ENCODE measurements at places on chromosomes 7 and 10.

GRCh38 chr7:22860784-22861482 lies 38.3 kb upstream of the TOMM7 start:
- DNase-seq = peak; percentile 24

DNA sequence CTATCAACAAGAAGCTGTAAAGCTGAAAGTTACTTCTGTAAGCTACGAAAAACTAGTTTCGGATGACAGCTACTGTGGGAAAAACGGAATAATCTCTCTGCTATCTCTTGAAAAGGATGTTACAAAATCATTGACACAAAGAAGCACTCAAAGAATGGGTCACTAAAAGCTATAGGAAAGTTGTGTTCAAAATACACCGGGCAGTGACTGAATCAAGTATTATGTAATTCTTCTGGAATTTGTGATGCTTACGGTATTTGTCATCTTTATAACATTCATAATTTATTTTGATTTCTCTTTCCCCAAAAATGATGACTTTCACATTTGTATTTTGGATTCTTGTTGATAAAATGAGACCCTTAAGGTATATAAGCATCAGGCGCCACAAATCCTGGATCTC lies 112.1 kb upstream of the KLF6 start:
- DNase-seq = no peak

GRCh38 chr7:129804890-129805719 lies 147.7 kb downstream of the UBE2H start:
- no peak for DNase-seq

DNA sequence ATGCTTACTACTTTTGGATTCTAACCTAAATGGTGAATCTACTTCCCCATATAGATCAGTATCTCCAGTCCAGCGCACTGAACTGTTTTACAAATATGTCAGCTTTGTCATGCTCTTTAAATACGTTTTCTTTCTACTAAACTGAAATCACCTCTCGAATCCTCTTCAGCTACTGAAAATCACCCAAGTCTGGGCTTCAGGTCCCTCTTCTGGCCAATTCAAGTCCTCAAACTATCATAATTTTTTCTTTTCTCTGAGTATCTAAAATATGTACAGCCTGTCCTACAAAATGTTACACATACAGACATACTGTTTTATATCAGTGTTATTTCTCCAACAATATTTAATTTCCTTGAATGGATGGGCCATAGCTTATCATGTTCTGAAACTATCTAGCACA lies 84.2 kb downstream of the CACNA2D1 start:
- no peak for DNase-seq

GRCh38 chr10:14017467-14017866 lies 313.3 kb downstream of the FRMD4A start:
- DNase-seq = no peak

- no peak for DNase-seq
Measured at GRCh38 chr10:73075829-73076228, 20.8 kb downstream of the P4HA1 start.

DNA sequence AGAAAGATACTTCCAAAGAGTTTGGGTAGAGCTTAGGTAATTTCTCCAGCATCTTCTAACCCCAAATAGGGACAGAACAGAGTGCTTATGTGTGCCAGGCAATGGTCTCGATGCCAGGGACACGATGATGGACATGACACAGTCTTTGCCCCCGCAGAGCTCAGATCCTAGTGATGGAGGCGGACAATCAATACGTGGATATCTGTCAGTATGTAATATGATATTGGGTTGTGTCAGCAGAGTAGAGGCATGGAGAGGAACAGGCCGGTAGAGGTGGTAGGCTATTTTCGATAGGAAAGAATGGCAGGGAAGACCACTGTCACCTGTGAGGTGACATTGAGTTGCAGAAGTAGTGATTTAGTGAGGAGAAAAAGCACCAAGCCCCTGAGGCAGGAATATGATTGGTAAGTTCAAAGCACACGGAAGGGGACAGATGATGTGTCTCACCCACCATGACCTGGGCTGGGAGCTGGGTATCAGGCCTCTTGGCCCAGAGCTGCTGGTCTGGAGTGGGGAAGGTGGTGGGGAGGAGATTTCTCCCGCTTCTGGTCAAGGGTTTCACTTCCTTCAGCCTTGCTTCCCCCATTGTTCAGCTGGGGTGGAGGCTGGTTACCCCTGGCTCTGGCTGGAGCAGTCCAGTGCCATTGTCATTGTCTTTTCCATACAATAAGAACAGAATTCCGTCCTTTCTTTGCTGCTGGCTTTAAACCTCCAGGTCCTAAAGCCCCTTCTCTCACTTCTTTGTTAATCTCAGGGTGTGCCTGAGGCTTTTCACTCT lies 36.0 kb upstream of the SRGN start:
- no peak for DNase-seq

GRCh38 chr7:11294965-11295364 lies 321.3 kb downstream of the PHF14 start:
- no peak for DNase-seq

DNA sequence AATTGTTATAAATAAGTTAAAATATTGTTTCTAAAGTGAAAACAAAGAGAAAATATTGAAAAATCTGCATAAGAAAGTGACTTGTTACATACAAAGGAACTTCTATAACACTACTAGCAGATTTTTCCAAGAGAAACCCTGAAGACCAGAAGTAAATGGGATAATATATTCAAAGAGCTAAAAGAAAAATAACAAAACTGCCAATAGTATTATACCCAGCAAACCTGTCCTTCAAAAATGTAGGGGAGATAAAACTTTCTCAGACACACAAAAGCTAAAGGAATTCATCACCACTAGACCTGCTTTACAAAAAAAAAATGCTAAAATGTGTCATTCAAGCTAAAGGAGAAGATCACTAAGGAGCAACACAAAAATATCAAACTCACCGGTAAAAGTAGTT lies 17.0 kb downstream of the CADPS2 start:
- DNase-seq = no peak

DNA sequence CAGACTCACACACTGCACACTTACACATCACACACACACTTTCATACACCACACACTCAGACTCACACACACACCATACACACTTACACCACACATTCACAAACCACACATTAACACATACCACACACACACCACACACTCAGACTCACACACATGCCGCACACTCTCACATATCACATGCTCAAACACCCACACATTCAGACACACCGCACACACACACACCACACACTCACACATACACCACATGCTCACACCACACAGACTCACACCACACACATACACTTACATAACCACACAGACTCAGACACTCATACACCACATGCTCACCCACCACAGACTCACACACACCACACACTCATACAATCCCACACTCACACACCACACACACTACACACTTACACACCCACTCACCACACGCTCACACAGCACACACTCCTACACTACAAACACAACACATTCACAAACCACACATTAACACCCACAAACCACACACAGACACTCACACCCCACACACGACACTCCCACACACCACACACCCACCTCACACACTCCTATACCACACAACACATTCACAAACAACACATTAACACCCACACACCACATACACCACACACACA lies 125.4 kb downstream of the EVX1 start:
- no peak for DNase-seq

GRCh38 chr7:31413766-31414165 lies 73.2 kb upstream of the NEUROD6 start:
- no peak for DNase-seq

- DNase-seq = no peak
Measured at GRCh38 chr7:130468612-130469011, 23.3 kb upstream of the MEST start.

GRCh38 chr7:128100949-128101713 lies 69.9 kb upstream of the LRRC4 start:
- DNase-seq = no peak
